ENCODE measurements at places on chromosomes 5 and 9.

DNA sequence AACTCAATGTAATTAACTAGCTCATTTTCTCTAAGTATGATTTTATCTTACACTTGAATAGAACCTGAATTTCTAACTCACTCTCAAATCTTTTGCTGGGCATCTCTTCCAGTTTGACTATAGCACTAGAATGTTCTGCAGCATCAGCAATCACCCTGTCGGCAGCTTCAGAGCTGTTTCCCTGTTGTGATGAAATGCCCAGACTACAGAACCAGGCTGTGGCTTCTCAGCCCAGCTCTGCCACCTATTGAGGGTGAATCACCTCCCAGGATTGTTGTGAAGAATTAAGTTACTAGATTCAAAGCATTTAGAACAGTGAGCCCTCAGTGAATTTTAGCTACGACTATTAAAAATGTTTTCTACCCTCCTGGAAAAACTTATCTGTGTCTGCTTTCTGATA is 90.4 kb upstream of the ANKRD55 start:
- DNase-seq = no peak

DNA sequence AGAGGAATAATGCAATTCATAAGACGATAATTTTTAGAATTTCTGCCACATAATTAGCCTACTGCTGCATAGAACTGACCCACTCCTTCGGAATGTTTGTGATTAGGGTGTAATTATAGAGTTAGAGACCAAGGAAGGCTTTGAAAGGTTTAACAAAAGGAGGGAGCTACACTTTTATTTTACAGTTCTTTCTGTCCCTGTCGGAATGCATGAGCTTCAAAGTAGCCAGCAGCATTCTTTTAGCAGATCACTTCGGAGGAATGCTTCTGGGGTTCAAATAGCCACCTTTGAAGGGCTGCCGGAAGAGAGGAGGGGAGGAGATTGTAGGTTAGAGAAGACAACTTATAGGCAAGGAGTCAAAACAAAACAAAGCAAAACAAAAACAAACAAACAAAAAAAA is 168.1 kb downstream of the GRIA1 start:
- no peak for DNase-seq

- DNase-seq = peak; percentile 86
These were observed at the start of gene DIPK1B for GRCh38 chr9:136711751-136712689. DIPK1B (plus strand) TSS chr9:136712572; CDS start chr9:136712666, 94 bp downstream.

- DNase-seq = no peak
These were observed 73.5 kb upstream of the ALDH1A1 start for GRCh38 chr9:73026375-73026774.

Measured in NCI-H2081 (cell line).